ENCODE measurements at places on chromosomes 7 and 10.

DNA sequence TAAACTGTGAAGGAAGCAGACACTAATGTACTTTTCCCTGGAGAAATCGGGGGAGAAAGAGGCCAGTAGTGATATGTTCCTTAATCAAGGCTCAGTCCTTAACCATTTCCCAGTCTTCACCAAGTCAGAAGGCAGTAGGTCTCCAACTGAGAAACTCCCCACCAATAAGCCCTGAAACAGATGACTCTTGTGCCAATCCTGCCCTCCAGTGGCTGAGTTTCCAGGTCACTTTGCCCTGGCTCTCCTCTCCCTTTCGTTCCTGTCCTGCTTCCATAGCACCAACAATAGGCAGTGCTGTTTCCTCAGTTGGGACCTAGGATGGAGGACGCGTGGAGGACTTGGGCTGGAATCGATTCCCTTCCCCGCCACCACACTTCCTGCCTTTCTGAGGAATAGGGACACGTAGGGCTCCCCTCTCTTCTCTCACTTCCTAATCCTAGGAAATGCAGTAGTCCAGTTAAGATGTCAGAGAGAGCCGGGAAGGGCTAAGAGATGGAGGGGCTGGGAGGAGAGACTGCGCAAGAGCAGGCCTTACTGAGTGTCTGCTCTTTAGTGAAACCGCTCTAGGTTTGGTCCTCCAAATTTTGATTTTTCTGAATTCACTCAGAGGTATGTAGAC is 23.4 kb downstream of the ATOH7 start:
- DNase-seq, result no peak

GRCh38 chr7:41107330-41107937 is 595.5 kb downstream of the INHBA start:
- no peak for DNase-seq

DNA sequence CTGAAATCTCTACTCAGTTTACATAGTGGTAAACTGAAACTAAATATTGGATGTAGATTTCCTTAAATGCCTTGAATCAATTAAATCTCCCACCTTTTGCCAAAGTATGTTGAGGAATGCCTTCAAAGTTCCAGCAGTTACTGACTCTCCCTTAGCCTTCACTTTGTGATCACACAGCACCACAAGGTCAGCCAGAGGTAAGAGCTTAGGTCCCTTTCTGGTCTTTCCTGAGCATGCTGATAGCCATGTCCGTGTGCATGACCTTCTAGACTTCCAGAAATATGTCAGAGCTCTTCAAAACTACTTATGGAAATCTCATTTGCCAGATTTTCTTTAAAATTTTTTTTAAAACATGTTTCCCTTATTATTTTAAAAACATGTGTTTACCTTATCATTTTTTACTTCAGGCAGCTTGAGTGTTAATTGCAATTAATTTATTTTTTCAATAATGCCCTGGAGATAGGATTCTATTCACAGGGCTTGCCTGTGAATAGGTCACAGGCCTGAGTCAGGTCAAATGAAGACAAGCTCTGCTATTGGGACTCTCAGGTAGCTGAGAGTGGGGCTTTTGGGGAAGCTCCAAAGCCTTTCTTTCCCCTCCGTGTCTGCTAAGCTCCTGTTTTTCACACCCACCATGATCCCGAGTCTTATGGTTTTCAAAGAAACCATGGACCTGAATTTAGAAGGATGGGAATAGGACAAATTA is 220.5 kb downstream of the CXCL12 start:
- no peak for DNase-seq

- DNase-seq, result no peak
These were observed 20.4 kb downstream of the GRID2IP start for GRCh38 chr7:6530626-6531491.

DNA sequence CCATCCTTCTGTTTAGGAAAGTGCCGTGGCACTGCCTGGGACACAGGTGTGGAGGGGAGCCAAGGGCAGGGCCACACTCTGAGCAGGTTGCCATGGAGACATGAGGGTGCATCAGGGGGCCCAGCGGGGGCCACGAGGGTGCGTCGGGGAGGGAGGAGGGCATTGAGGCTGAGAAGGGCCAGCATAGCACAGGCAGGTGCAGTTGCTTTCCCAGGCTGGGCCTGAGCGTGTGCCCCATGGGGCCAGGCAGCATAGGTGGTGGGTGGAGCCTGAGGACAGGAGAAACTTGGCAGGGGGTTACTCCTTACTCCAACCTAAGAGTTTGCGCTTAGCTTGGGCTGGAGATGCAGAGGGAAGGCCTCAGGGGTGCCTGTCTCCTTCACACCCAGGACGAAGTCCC is 15.2 kb downstream of the YKT6 start:
- DNase-seq, result no peak

DNA sequence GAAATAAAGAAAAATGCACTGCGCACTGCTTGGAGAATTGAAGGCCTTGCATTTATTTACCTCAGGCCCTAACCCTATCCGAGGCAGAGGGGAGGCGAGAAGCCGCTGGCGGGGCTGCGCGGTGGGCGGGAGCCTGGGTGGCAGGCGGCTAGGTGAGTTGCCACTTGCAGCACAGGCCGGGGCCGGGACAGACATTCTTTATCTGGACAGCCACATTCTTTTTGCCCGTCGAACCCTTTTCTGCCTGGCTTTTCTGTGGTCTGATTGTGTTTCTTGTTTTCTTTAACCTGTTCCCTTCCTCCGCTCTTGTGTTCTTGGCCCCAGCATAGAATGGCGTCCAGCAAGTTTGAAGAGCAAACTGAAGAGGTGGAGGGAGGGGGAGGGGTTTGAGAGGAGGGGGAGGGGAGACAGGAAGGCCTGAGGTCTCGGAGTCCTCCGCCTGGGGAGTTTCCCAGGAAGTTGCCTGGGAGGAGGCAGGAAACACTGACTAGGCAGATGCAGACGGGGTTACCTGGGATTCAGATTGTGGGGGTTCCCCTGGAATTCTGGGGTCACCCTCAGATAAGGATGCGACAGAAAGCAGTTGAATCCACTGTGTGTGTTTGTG is 5.1 kb downstream of the SHH start:
- no peak for DNase-seq

- no peak for DNase-seq
These were observed 175.8 kb downstream of the VTI1A start for GRCh38 chr10:112622786-112623185.

DNA sequence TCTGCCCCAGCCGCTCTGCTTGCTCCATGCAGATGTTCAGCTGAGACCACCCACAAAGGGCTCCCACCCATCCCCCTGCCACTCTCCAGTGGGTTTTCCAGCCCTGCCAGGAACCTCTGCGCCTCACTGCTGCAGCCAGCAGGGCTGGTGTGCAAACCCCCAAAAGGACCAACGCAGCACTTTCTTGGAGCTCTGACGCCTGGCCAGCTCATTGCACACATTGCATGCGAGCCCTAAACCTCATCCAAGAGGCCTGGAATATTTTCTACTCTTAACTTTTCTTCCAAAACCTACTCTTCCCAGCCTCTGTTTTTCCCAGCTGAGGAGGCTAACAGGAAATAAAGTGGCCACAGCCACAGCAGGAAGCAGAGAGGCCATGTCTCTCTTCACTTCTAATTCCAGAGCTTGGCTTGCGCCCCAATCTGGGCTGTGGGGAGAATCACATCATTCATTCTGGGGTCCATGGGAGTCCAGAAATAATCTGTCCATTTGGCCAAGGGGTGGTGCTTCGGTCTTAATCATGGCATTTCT is 4.6 kb upstream of the FAM170B start:
- DNase-seq, result no peak

DNA sequence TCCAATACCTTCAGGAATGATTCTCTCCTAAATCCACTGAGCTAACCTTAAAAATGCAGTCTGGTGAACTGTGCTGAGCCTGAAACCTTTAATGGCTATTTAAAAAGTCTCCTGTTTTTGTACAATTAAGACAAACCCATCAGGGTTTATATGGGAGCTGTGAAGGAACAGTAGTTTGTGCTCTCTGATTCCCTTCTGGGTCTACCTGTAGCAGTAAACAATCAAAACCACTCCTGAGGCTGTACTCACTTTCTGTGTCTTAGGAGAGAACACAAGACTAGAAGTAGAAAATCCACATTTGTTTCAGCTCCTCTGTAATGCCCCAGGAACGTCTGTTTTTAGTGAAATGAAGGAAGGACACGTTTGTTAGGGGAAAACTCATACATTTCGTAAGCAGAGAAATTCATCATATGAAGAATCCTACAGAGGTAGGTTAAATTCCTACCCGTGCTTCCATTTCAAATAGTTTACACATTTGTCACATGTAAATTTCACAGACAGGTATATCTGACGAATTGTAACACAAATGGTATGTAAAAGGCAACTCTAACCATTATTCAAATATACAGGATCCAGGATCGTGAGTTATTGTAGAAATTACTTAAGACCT is 2.6 kb downstream of the CUX1 start:
- DNase-seq, result no peak

DNA sequence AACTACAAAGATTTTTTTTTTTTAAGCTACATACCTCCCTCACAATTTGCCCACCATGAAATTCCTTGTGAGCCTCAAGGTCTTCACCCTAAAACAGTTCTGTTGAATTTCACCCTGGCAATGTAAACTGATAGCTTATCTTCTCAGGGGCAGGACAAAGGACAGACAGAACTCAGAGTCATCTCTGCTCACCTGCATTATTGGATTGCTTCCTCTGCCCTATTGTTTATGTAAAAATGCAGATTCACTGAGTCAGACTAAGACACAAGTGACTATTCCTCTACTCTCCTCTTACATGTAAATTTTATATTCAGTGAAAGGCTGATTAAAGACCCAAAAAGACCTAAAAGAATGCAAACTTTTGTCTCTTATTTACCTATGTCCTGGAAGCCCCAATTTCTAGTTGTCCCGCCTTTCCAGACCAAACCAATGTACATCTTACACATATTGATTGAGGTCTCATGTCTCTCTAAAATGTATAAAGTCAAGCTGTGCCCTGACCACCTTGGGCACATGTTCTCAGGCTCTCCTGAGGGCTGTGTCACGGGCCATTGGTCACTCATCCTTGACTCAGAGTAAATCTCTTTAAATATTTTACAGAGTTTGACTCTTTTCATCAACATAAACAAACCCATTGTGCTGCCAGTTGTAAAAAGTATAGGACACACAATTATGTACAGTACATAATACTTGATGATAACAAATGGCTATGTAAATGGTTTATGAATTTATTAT is 440.2 kb downstream of the HTR7 start:
- DNase-seq, result no peak

GRCh38 chr10:131035779-131036178 is 275.7 kb downstream of the TCERG1L start:
- no peak for DNase-seq

GRCh38 chr7:92631067-92631849 is 41.1 kb upstream of the FAM133B start:
- DNase-seq, result no peak

- DNase-seq, result no peak
These were observed 35.9 kb upstream of the ITPRID1 start for GRCh38 chr7:31478018-31478417.

GRCh38 chr7:24010495-24010894 is 273.5 kb upstream of the NPY start:
- no peak for DNase-seq

GRCh38 chr10:94217411-94217810 is 145.3 kb downstream of the NOC3L start:
- no peak for DNase-seq

GRCh38 chr7:30148951-30149459 is 14.2 kb downstream of the MTURN start:
- DNase-seq, result no peak

DNA sequence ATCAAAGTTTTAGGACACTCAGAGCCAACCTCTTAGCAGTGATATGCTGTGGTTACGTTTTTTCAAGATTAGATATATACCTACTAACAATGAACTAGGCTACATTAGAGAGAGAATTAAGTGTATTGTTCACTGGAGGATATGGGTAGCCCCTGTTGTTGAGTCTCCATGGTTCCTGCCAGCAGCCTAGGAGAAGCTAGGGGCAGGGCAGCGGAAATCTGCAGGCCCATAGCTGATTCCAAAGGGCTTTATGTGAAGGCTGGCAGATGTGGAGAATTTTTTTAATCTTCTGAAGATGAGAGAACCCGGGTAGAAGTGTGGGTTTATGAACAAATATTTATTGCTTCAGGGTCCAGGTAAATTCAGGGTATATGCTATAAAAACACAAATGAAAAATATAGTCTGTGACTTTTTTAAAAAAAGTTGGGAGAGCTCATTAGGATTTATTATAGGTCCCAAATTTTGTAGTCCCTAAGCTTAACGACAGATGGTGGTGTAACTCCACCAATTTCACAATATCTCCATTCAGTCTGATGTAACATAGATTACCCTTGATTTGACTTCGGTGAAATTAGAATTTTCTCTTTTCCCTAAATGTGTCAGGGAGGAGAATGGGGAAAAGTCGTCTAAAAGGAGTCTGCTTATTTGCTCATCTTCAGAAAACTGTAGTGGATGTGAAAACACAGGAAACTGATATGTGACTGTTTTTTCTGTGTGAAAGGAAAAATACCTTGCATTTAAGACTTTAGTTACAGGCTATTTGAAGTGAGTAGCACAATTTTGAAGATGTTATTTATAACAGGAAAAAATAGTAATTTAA is 163.0 kb upstream of the PPP1R3A start:
- no peak for DNase-seq

DNA sequence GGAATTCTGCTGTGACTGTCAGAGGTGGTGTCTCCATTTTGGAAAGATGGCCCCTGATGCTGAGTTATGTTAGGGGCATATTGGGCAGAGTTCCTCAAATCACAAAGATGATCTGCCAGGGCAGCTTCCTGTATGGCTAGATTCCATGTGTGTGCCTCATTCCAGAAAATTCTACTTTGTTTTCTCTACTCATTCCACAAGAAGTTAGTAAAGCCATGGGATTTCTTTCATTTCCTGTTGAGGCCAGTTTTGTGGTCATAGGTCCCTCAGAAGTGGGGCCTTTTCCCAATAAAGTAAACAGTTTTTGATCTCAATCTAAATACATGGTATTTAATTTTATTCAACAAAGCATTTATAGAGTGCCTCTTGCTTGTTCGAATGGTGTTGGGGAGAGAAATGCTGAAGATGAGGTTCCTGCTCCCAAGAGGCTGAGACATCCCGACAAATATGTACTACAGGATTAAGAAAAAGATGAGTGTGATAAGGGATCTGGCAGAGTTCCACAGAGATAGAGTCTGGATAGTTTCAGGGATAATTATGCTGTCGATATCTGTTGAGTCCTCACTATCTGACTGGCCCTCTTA is 33.0 kb downstream of the MINDY4 start:
- no peak for DNase-seq

- DNase-seq, result no peak
These were observed 9.8 kb downstream of the ARHGAP12 start for GRCh38 chr10:31918671-31919409.

GRCh38 chr10:23338886-23339285 is 5.7 kb downstream of the C10orf67 start:
- DNase-seq, result no peak

- no peak for DNase-seq
These were observed 173.8 kb downstream of the DIP2C start for GRCh38 chr10:515674-516073.

DNA sequence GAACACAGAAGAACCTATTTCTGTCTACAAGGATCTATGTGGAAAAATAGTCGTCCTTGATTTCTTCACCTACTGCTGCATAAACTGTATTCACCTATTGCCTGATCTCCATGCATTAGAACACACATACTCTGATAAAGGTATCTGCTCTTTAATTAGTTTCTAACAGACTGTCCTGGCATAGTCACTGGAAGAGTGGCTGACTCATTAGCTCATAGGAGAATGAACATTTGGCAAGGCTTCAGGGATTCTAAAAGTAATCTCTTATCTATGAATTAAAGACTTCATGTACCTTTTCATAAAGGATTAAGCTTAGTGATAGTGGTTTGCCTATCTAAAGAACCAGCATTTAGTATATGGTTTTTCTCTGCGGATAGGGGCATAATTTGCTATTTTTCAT is 4.1 kb downstream of the NHLRC2 start:
- no peak for DNase-seq
